CD4-positive, alpha-beta T cell treated with Interleukin-6 at 100 ng/mL for 8 hours (primary cell): ENCODE measurements at places on chromosomes 3 and 15.

DNA sequence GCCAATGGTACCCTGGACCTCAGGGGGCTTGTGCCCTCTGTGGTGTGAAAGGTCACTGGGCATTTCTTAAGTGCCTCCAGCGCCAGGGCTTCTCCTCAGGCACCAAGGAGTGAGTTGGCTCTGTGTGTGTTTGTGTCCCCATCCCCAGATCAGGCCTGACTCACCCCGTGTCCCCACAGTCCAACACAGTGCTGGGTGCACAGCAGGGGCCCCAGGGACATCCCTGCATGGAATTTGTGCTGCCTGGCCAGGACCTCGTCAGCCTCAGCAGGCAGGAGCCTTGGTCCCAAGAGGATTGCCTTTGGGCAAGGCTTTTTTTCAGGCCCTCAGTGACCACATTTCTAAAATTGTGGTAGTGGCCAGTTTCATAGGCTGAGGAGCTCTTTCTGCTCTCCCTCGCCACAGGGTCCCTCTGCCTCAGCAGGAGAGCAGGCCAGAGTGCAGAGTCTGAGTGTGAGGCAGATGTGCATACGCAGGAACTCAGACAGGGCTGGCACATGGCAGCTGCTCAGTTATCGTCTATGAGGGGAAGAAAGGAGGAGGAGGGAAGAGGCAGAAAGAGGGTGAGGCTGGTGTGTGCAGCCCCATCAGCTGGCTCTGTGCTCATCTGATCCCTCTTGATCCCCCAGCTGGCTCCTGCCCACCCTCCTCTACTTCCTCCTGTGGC is 215.6 kb downstream of the RPLP1 start:
- DNase-seq = no peak

DNA sequence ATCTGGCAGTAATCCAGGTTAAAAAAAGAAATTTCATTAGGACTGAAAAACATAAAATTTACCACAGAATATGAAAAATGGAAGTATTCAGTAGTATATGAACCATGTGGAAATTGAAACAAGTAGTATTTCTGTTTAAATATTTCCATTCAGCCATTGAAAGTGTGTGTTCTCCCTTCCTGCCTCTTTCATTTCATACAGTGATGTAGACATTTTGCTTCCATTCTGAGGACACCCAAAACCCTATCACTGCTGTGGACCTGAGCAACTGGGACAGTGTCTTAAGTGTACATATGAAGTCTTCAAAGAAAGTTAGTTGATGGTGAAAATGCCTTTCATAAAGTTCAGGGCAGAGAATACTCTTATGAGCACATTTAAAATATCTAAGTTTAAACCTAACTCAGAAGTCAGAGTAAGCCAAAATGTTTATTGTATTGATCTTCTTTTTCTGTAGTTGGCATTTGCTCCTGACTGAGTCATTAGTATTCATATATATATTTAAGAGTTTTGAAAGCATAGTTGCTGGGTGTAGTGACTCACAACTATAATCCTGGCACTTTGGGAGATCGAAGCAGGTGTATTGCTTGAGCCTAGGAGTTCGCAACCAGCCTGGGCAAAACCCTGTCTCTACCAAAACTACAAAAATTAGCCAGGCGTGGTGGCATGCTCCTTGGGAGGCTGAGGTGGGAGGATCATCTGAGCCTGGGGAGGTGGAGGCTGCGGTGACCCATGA is 198.8 kb downstream of the KLHL25 start:
- DNase-seq = no peak

- no peak for DNase-seq
Measured at GRCh38 chr3:94156626-94157025, 93.8 kb downstream of the NSUN3 start.

- DNase-seq = no peak
Measured at GRCh38 chr3:4606911-4607310, 113.8 kb downstream of the ITPR1 start.

GRCh38 chr3:181578743-181579142 is 133.0 kb upstream of the SOX2 start:
- DNase-seq = no peak

DNA sequence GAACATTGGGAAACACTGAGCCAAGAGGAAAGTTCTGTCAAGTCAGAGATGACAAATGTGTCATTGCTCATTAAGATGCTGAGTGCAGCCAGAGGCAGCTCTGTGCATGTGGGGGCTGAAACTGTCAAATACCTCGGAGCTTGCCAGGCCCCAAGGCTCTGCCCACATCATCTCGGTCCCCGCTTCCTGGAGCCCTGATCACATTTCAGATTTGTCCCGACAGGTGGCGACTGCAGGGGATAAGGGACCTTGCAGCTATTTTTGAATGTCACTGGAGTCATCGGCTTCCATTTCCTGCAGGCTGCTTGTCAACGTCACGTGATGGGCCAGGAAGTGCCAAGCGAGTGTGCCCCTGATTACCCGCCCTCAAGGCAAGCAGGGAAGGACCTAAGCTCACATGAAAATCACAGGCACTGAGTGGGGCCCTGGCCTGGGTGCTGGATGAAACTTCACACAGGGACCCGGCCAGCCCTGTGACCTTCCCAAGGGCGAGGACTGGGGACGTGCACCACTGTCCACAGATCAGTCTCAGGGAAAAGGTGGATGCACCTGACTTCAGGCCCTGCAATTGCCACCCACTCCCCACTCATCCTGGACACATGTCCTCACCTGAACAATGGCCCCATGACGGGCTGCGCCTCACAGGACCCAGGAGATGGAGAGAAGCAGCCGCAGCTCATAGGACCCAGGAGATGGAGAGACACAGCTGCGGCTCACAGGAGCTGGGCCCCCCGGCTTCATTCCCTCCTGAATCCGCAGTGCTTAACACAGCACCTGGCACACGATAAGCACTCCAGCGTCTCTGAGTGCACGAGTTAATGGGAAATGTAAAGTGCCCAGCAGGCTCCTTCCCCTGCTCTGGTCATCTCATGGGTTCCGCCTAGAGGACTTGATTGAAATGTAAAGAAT is 73.4 kb downstream of the NUP210 start:
- peak; percentile 81 for DNase-seq

- no peak for DNase-seq
Measured at GRCh38 chr3:113588806-113589205, 56.5 kb downstream of the SIDT1 start.

DNA sequence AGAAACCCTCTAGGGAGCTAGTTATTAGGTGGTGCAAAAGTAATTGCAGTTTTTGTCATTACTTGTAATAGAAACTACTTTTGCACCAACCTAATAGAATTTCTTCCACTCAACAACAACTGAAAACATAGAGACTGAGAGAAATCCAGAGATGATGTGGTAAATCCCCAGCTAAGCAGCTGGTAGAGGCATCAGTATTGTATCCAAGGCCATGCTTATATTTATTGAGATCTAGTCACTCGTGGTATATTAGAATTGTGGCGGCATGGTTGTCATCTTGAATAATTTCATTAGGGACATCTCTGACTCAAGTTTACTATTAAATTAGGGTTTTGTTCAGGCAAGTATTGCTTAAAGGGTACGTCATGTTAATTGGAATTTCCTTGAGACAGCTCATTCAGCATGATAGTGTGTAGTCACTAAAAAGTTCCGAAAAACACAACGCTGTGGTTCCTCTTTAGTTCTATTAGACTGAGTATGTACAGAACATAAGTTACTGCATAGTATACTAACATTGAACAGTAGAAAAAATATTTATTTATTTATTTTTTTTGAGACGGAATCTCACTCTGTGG is 35.3 kb downstream of the PAK2 start:
- no peak for DNase-seq
